ENCODE measurements at places on chromosomes 4 and X.

DNA sequence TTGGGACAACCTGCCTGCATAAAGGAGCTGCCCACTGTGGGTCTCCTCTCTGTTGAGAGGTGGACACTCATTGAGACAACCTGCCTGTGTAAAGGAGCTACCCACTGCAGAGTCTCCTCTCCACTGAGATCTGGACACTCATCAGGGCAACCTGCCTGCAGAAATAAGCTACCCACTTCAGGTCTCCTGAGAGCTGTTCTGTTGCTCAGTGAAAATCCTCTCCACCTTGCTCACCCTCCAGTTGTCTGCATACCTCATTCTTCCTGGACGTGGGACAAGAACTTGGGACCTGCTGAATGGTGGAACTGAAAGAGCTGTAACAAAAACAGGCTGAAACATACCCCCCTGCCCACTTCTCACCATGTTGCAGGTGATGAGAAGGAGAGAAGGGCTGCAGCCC is 59.9 kb upstream of the CDKN2AIP start:
- no peak for DNase-seq

DNA sequence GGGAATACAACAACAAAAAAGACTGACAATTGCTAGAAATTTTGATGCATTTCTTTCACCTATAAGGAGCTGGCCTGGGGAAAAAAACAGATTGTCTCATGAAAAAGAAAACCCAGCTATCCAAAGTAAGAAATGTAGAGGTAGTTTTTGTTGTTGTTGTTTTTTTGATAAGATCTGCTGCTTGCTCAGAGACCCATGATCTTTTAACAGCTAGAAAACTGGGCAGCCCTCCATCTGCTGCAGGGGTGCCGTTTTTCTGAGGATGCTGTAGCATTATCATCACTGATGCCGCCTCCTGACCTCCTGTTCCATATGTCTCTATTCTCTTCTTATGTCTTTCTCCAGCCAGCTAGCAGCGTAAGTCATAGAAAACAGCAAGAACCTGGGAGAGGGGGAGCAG is 98.3 kb downstream of the BMPR1B start:
- DNase-seq: no peak

DNA sequence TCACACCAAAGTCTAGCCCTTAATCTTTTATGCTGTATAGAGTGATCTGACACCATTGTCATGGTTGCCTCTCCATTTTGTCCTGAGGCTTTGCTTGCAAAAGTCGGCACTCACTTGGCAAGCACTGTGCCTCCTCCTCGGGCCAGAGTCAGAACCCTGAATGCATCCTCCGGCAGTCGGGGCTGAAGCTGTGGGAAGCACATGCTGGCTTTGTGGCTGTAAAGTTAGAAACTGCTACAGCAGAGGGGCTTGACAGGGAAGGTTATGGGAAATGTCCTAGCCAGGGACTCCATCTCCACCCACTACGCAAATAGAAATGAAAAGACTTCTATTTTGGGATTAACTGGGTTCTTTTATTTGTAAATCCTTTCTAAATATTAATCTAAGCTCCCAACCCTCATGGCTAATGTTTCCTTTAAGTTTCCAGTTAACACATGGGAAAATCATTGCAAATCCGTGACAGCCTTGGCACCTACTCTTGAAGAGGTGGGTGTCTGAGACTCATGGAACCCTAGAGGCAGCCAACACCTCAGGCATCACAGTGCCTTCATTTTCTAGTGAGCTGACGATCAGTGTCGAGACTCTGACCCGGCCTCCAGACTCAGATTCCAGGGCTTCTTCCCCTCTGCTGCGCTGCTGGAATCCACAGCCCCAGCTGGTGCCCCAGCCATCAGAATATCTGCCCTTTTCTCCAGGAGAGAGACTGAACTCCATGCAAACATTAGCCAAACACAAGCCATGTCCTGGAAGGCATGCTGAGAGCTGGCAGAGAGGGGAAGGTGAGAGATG is 7.9 kb upstream of the CLDN24 start:
- no peak for DNase-seq

DNA sequence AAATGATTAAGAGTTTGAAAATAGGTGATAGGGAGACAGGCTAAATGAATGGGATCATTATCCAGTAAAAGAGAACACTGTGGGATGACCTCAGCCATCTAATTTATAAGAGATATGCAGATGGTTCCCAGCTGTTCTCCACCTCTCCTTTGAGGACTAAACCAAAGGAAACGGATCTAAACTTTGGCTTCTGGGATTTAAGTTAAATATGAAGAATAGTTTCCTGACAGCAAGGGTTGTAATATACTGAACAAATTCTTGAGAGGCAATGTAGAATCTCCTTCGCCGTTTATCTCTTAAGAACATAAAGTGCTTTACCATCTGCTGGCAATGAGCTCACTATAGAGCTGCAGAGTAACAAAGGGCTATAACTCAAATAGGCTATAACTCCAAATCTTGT is 35.4 kb upstream of the HPGDS start:
- DNase-seq: no peak

DNA sequence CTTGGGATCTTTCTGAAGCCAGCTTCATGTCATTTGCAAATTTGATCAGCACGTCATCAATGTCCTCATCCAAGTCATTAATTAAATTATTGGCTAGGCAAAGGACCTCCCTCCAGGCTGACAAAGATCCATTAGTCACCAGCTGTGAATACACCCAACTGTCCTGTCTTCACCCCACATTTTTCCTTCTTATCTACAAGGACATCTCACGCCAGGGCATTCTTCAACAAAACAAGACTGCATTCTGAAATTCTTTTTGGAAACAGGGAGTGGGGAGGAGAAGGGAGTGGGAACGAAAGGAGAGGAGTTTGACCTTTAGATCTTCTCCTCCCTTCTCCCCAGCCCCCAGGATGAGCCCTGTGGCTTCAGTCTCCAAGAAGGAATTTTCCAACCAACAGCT is 32.7 kb downstream of the NLGN3 start:
- no peak for DNase-seq

DNA sequence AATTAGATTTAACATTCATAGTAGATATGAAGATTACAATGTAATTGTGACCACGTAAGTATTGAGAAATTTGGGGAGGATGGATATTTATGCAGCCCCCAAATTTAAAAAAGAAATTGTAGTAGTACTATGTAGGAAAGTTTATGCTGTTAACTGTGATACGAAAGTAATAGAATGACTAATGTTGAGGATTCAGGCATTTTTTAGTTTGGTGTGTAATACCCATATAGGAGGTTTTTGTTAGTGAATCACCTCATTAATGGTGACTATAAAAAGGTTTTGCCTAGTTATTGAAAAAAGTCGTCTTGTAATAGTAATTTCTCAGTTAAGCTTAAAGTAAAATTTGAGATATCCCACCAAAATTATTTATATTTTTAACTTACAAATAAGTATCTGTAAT is 67.2 kb downstream of the SMARCAD1 start:
- peak; percentile 19 for DNase-seq

DNA sequence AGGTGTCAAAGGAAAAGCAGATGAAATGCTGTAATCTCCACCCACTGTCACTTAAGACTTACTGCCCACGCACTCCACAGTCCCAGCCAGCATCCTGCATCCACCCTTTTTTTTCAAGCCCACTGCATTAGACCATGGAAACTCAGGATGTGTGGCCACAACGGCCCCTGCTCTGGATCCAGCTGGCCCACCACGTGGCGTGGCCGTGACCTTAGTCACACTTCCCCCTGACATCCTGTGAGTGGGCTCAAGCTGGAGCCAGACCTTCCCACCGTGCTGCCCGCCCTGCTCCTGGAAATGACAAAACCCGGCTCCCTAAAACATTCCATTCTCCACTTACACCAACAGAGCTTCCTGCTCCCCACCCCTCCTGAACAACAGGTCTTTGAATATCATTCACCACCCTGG is 588.3 kb upstream of the DIPK2B start:
- no peak for DNase-seq

DNA sequence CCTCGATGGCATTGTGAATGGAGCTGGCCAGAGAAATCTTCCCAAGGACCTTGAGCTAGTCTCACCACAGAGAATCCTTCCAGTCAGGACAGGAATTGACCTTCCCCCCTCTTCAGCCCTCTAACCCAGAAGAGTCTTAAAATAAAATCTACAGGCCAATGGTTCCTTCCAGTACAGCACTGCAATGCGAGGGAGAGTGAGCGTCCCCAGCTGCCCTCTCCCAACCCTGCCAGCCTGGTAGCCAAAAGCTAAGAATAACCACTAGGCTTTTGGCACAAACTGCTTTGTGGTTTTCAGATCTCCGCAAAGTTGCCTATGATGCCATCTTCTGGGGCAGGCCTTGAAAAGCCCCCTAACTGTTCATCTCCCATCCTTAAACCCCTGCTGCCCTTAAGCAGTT is 175.1 kb downstream of the AR start:
- no peak for DNase-seq

DNA sequence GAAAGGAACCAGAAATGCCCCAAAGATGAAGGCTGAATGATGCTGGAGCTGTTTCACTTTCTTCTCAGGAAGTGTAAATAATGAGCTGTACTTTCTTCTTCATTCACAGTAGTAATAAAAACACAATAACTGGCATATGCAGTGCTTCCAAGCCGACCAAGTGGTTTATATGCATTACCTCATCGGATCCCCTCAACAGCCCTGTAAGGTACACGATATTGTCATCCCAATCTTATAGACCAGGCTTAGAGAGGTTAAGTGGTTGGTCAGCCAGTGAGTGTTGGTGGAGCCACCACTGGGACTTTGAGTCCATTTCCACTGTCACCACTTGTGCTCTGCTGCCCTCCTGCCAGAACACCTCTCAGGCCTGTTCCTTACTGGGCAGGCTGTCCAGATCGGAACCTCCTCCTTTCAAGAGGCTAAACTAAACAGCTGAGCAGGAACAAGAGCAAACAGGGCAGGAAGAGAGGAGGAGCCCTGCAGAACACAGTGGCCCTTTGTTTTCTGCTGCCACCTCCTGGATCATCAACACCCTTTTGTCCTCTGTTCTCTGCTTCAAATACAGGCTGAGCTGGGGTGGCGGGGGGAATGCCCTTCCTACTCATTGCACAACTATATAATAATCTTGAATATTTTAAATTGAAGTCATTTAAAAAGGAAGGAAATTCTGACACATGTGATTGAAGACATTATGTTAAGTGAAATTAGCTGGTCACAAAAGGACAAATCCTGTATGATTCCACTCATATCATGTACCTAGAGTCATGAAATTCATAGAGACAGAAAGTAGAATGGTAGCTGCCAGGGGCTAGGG is 112.5 kb upstream of the ATP6AP2 start:
- DNase-seq: peak; percentile 19

DNA sequence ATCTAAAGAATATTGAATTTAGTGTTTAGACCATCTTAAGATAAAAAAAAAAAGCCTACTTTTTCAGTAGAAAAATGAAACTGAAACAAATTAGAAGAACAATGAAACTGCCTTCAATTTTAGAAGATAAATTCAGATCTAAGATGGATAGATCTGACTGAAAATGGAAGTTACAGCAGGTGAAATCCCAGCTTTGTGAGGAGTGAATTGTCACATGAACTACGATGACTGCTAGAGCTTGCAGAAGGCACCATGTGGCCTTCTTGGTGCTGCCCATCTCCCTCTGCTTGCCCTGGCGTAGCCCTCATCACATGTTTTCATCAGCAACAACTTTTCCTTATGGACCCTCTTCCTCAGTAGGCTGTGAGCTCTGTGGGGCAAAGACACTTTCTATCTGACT is 51.4 kb upstream of the EMCN start:
- no peak for DNase-seq

DNA sequence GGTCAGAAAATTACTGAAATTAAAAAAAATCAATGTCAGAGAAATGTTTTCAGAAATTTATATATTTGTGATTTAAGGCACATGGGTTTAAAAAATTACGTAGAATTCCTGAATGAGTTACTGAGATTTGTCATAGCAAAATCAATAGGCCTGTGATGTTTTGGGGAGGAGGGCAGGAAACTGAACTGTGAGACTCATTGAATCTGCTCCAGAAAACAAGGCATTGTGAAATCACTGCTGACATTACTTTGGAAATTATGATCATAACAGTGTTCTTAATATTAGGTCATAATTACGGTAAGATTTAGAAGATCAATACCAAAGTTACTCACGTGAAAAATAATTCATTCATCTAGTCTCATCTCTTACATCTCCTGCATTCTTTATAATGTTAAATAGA is 5.3 kb downstream of the FGF5 start:
- no peak for DNase-seq

DNA sequence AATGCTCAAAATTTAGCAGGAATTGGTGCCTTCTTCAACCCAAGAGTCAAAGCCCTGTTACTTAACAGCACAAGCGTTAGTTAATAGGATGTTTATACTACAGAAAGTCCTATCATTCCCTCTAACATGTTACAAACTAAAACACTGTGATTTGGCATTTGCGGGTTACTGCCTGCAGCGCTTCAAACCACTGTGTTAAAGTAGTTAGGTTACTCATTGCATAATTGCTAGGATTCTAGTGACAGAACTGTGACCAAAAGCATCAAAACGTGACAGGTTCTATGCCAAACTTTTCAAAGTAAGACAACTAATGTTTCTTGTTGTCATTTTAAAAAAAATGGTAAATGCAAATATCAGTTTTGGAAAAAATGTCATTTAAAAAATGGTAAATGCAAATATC is 442.8 kb upstream of the ZFP42 start:
- DNase-seq: no peak

DNA sequence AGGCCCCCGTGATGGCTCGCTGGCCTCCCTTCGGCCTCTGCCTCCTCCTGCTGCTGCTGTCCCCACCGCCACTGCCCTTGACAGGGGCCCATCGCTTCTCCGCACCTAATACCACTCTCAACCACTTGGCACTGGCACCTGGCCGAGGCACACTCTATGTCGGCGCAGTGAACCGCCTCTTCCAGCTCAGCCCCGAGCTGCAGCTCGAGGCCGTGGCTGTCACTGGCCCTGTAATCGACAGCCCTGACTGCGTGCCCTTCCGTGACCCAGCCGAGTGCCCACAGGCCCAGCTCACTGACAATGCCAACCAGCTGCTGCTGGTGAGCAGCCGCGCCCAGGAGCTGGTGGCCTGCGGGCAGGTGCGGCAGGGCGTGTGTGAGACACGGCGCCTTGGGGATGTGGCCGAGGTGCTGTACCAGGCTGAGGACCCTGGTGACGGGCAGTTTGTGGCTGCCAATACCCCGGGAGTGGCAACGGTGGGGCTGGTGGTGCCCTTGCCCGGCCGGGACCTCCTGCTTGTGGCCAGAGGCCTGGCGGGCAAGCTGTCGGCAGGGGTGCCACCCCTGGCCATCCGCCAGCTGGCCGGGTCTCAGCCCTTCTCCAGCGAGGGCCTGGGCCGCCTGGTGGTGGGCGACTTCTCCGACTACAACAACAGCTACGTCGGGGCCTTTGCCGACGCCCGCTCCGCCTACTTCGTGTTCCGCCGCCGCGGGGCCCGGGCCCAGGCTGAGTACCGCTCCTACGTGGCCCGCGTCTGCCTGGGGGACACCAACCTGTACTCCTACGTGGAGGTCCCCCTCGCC is 3.0 kb downstream of the PLXNB3 start:
- no peak for DNase-seq

DNA sequence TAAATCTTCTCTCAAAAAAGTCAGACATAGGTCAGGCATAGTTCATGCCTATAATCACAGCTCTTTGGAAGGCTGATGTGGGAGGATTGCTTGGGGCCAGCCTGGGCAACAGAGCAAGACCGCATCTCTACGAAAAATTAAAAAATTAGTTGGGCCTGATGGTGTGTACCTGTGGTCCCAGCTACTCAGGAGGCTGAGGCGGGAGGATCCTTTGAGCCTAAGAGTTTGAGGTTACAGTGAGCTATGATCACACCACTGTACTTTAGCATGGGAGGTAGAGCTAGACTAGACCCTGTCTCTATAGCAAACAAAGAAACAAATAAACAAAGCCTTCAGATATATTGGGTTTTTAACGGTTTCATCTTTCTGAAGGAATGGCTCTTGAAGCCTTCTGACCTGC is 62.2 kb downstream of the DIPK2B start:
- DNase-seq: no peak

GRCh38 chr4:78557841-78558240 is 6.3 kb downstream of the ANXA3 start:
- no peak for DNase-seq

Data from GM04503 (cell line).